ENCODE measurements at places on chromosomes 1 and 21. TPM values are rescaled to one million over a fixed set of nuclear protein-coding genes. Genes with fewer than 3 reads are reported as not detected.

DNA sequence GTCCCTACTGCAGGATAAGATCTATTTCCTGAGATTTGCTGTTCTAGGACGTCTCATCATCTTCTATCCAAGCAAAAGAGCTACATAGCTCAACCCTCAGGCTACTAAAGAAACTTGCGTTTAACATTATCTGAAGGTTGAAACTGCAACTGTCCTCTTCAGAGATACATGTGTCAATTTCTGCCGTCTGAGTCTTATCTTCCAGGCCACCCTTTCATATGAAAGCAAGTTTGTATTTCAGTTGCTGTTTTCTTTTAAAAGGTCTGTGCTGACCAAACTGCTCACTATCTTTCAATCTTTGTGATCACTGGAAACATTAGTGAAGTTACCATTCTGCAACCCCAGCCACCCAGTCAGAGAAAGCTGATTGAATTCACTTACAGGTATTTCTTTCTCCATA lies 108.6 kb upstream of the RAB3GAP2 start:
- H3K27me3 ChIP-seq = no peaks in the 10 kb centered on the region
- H3K36me3 ChIP-seq = no peaks in the 10 kb centered on the region
- no peak overlapping the region for H3K4me3 ChIP-seq
- DNase-seq = no peak

GRCh38 chr1:21297975-21298374 lies 7.7 kb upstream of the ECE1 start:
- peaks cover 70% of the 10 kb centered on the region for H3K4me1 ChIP-seq
- no peaks in the 10 kb centered on the region for H3K36me3 ChIP-seq
- H3K27ac ChIP-seq = peak overlapping the region; percentile 99
- no peak for DNase-seq
- no peaks in the 10 kb centered on the region for H3K27me3 ChIP-seq

DNA sequence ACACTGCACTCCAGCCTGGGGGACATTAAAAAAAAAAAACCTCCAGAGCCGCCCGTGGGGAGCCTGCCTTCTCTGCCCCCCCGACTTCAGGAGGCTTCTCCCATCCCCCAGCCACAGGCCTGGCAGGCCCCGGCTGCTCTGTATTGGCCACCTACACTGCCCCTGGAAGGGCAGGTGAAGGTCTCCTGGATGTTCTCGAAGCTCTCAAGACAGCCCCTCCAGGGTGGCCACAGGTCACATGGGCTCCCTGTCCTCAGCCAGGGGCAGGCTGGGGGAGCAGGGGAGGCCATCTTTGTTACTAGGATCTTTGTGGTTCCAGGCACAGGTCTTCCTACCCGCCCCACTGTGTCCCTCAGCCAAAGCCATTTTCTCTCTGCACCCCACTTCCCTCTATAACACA lies 32.8 kb downstream of the PADI6 start:
- H3K4me3 ChIP-seq = no peak overlapping the region
- no peak overlapping the region for H3K27ac ChIP-seq
- no peaks in the 10 kb centered on the region for H3K4me1 ChIP-seq
- H3K27me3 ChIP-seq = no peaks in the 10 kb centered on the region

GRCh38 chr1:176656257-176656995 lies 193.5 kb downstream of the PAPPA2 start:
- H3K4me3 ChIP-seq = no peak overlapping the region
- no peak for DNase-seq
- H3K36me3 ChIP-seq = no peaks in the 10 kb centered on the region
- H3K4me1 ChIP-seq = no peaks in the 10 kb centered on the region
- H3K27me3 ChIP-seq = no peaks in the 10 kb centered on the region
- H3K27ac ChIP-seq = no peak overlapping the region

MAEL gene
- total RNA-seq = not detected

Measured in B cell (primary cell).